ENCODE measurements at places on chromosomes 1 and 21.

DNA sequence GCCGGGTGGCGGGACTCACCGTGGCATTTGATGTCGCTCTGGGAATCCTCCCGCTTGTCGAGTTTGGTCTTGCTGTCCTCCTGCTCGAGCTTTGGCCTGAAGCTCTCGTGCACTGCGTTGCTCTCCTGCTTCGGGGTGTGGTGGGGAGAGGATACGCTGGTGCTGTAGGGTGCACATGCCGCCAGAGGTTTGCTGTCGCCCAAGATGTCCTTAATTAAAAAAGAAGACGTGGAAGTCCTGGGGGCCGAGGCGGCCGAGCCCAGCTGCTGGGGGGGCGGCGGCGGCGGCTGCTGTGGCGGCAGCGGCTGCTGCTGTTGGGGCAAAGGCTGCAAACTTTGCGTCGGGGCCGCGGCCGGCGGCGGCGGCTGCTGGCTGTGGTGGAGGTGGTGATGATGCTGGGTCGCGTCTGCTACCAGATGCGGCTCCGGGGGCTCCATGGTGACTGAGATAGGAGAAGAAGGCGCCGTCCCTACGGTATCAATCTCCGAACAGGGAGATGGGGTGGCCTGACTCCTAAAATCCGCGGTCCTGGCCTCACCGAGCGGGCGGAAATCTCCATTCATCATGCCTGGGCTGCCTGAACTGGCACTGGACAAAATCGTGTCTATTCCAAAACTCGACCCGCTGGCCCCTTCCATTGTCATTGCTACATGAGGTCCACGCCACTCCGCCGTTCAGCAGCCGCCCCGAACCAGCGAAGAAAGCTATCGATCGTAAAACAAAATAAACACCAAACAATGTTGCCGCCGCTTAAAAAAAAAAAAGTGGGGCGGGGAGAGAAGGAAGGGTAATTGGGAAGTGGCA is at the start of gene BARHL2:
Gene BARHL2 (minus strand): TSS at position 751 of the 804 bp plus-strand sequence. CDS start 107 bp downstream, at position 644.
- DNase-seq = no peak

- DNase-seq = no peak
Observed at GRCh38 chr1:42141978-42142377, 11.2 kb upstream of the GUCA2B start.

GRCh38 chr1:78292361-78292760 is 198.4 kb upstream of the PTGFR start:
- no peak for DNase-seq

- no peak for DNase-seq
Observed at GRCh38 chr1:4752059-4752458, 97.7 kb downstream of the AJAP1 start.

- DNase-seq = peak; percentile 91
Observed at GRCh38 chr21:15483138-15483780, 246.5 kb upstream of the USP25 start.

DNA sequence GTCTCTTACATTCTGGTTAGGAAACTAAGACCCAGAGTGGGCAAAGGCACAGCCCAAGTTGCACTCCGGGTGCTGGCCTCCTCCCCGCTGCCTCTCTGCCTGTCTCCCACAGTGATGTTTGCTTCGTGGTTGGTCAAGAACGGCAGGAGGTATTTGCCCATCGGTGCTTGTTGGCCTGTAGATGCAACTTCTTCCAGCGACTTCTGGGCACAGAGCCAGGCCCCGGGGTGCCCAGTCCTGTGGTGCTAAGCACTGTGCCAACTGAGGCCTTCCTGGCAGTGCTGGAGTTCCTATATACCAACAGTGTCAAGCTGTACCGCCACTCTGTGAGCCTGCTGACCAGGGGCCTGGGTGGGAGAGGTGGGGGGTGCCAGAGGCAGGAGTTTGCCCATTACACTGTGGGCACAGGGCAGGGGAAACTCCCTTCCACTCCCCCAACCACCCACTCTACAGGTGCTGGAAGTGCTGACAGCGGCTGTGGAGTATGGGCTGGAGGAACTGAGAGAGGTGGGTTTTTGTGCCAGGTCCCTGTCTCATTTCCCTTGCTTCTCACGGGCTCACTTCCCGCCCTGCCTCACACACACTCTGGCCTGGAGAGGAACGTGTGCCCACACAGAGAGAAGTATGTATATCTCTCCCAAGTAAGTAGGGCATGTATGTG is 1.9 kb downstream of the BTBD19 start:
- DNase-seq = no peak

- DNase-seq = no peak
Observed at GRCh38 chr1:216461466-216461865, 38.2 kb upstream of the USH2A start.

- DNase-seq = no peak
Observed at GRCh38 chr1:96703186-96703585, 18.4 kb upstream of the PTBP2 start.

- DNase-seq = no peak
Observed at GRCh38 chr1:30414086-30414850, 309.1 kb downstream of the MATN1 start.

Measured in NCI-H524 (cell line).